ENCODE measurements at places on chromosomes 3 and 15.

DNA sequence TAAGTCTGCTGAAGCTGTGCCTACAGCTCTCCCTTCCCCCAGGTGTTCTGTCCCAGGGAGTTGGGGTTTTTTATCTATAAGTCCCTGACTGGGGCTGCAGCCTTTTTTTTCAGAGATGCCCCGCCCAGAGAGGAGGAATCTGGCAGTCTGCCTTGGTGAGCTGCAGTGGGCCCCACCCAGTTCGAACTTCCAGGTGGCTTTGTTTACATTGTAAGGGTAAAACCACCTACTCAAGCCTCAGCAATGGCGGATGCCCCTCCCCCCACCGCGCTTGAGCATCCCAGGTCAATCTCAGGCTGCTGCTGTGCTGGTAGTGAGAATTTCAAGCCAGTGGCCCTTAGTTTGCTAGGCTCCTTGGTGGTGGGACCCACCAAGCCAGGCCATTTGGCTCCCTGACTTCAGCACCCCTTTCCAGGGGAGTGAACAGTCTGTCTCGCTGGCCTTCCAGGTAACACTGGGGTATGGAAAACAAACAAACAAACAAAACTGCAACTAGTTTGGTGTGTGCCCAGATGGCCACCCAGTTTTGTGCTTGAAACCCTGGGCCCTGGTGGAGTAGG lies 189.4 kb downstream of the MFSD1 start:
- DNase-seq: no peak

GRCh38 chr15:42145546-42146455 lies 10.6 kb downstream of the PLA2G4F start:
- no peak for DNase-seq

DNA sequence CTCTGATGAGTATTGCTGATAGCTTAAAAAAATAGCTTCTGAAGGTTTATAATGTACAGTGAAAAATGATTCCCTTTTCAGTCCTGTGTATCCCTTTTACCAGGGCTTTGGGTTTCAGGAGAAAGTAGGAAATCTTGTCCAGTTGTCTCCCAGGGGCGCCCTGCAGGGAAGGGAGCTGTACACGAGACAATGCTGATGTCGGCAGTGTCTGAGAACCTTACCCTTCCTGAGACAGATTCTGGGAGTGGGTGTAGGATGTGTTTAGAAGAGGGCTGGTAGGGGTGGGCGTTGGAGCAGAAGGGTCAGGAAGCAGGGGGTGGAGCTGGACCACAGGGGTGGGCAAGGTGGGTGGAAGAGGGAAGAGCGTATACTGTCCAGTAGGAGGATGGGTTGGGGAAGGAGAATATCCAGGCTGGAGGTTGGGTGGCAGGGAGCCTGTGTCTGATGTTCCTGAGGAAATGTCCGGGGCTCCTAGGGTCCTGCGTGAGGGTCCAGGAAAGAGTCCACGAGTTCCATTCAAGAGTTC lies 5.6 kb downstream of the THPO start:
- DNase-seq: no peak

GRCh38 chr3:175805825-175806224 lies 946.7 kb downstream of the NAALADL2 start:
- DNase-seq: no peak

- DNase-seq: peak; percentile 71
Observed at GRCh38 chr3:17032407-17033034, 147.8 kb downstream of the PLCL2 start.

- no peak for DNase-seq
Observed at GRCh38 chr3:142577696-142578328, 721 bp downstream of the ATR start.

DNA sequence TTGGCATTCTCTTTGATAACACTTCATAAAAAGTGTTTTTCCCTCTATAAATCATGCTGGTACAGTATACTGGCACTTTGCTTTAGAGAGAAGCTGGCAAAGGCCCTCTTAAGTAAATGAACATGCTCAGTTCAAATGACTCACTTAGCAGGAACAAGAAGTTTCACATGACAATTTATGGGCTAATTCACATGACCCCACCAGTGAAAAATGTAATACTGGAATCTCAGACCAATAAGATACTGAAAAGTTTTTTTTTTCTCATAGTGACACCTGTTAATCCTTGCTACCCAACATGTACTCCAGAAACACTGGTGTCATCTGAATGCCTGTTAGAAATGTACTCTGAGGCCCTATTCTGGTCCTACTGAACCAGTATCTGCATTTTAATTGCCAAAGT lies 13.9 kb downstream of the BTBD1 start:
- DNase-seq: no peak

GRCh38 chr3:125067225-125067624 lies 11.4 kb upstream of the HEG1 start:
- no peak for DNase-seq

DNA sequence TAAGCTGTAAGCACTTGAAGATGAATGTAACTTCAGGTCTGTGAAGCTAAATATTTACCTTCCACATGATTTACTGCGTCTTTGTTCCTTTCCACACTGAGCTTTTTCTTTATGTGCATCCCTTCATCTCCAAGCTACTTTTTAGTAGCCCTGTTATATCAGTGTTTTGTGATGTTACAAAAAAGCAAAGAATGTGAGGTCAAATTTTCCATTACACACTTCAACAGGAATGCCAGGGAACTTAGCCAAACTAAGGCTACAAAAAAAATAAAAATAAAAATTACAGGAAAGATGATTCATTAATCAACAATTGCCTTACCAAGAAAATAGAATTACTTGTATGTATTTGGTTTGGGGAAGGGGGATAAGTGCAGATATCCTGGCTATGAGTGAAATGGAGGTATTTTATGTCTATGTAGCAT lies 73.0 kb downstream of the FILIP1L start:
- DNase-seq: no peak

- no peak for DNase-seq
Observed at GRCh38 chr3:149314807-149315578, 18.4 kb downstream of the TM4SF18 start.

- DNase-seq: no peak
Observed at GRCh38 chr3:70861855-70862254, 549.4 kb upstream of the MDFIC2 start.

DNA sequence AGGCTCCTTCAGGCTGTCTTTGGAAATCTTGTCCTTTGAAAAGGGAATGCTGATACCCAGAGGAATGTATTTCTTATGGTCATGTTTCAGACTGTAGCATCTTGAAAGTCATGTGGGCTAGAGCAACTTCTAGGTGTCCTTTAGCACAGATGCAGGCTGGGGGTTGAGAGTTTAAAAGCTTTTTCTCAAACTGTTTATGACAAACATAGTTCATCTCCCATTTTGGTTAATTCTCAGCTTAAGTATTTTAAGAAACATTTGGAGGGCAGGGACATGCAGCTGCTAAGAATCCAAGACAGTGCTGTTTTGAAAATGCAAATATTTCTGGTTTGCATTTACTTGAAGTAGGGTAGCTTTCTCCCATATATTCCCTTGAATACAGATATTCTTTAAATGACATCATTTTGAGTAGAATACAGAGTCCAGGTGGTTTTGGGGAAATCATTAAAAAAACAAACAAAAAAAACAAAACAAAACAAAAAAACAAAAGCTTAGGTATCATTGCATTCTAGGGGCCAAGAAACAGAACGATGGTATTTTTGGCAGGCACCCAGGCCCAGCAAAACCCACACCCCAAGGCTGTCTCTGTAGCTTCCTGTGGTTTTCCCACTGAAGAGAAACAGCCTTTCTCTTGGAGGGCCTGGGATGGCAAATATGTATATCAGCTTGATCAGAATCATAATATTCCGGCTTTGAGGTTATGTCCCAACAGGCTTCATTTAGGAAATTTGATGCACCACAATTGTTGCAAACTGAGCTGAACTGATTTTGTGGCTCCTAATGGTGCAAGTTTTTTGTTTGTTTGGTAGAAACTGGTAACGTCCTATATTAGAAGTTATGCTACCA lies 120.0 kb downstream of the ATG7 start:
- no peak for DNase-seq

DNA sequence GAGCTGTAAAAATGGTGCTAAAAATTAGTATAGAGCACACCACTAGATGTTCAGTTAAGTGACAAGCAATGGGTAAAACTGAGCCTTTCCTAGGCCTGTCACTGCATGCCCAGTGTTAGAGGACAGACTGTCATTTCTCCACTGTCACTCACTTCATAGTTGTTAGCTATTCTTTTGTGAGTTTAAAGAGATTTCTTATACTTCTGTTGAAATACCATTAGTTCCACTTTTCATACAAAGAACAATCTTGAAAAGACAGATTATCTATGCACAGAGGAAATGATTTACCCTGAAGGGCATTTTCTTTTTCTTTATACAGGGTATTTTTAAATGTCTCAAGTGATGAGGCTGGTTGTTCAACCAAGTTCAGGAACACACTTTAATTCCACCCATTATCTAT lies 28.3 kb upstream of the CHMP2B start:
- no peak for DNase-seq

DNA sequence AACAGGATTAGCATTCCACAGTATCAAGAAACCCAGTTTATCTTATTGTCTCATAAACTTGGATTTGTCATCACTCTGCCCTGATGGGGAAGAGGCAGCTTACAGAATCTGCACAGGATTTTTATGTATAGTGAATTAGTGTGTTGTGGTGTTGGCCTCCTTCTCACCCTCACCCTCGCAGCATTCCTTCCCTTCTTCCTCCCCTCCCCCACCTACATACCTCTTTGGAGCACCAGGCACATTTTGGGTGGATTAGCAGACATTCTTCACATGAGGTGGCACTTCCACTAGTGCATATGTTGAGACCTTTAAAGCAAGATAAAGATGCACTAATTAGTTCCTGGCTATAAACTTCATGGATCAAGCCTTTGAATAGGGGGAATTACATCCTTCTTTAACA lies 13.9 kb downstream of the ITGB5 start:
- DNase-seq: no peak

- DNase-seq: peak; percentile 54
Observed at GRCh38 chr3:183584246-183584913, 28.9 kb upstream of the KLHL6 start.

- no peak for DNase-seq
Observed at GRCh38 chr15:52287114-52287513, 8.5 kb downstream of the MYO5C start.

GRCh38 chr3:188241883-188242282 lies 87.9 kb downstream of the LPP start:
- DNase-seq: no peak
